ENCODE measurements at places on chromosomes 2 and 18.

GRCh38 chr2:20027260-20027677, 14.8 kb upstream of the MATN3 start:
- DNase-seq: no peak

- DNase-seq: no peak
Measured at GRCh38 chr2:79715338-79715737, 202.5 kb downstream of the CTNNA2 start.

GRCh38 chr2:133344849-133345248, 223.4 kb downstream of the NCKAP5 start:
- DNase-seq: no peak

GRCh38 chr2:77664491-77664890, 142.3 kb upstream of the LRRTM4 start:
- no peak for DNase-seq

- DNase-seq: no peak
Measured at GRCh38 chr2:191693778-191694177, 15.8 kb downstream of the NABP1 start.

DNA sequence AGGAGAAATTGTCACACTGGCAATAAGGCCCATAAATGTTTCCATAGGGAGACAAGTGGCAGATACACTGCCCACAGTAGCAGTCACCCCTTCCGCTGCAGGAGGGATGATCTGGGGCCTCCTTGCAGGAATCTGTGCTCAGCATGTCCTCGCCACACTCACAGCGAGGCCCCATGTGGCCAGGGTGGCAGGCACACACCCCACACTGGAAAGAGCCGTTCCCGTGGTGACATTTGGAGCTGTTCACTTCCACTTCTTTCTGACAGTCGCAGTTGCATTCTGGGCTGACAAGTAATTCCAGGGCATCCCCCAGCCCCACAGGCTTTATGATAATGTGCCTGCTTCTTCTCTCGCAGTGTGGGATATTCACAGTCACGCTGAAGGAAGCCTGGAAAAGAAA, 62.6 kb downstream of the ITGB6 start:
- DNase-seq: no peak

- DNase-seq: no peak
Measured at GRCh38 chr2:177419274-177419673, 26.7 kb downstream of the AGPS start.

GRCh38 chr2:144514616-144515091, 5.3 kb downstream of the ZEB2 start:
- DNase-seq: no peak

- DNase-seq: no peak
Measured at GRCh38 chr2:211800001-211800400, 738.6 kb downstream of the ERBB4 start.

GRCh38 chr2:9883897-9884296, 40.6 kb downstream of the TAF1B start:
- DNase-seq: no peak

- no peak for DNase-seq
Measured at GRCh38 chr2:214560618-214561190, 149.8 kb downstream of the VWC2L start.

- no peak for DNase-seq
Measured at GRCh38 chr18:22257022-22257543, 87.7 kb downstream of the GATA6 start.

GRCh38 chr2:71730785-71731383, 277.5 kb downstream of the DYSF start:
- DNase-seq: no peak

- DNase-seq: no peak
Measured at GRCh38 chr2:181527058-181527457, 69.9 kb downstream of the ITGA4 start.

DNA sequence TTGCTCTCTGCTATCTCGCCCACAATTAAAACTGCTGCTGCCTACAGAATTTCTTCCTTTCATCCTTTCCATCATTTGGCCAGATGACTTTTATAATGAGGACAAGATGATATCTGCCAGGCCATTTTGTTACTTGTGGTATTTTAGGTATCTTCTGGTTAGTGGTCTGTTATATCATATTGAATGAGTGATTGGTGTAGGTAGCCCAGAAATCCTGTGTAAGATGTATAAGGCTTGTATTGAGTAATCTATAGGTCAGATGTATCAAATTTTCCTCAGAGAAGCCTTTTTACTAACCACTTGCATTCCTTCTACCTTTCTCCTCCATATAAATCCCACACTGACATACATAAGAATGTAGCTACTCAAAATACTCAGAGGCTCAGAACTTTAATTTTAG, 118.3 kb downstream of the UBR3 start:
- DNase-seq: no peak

DNA sequence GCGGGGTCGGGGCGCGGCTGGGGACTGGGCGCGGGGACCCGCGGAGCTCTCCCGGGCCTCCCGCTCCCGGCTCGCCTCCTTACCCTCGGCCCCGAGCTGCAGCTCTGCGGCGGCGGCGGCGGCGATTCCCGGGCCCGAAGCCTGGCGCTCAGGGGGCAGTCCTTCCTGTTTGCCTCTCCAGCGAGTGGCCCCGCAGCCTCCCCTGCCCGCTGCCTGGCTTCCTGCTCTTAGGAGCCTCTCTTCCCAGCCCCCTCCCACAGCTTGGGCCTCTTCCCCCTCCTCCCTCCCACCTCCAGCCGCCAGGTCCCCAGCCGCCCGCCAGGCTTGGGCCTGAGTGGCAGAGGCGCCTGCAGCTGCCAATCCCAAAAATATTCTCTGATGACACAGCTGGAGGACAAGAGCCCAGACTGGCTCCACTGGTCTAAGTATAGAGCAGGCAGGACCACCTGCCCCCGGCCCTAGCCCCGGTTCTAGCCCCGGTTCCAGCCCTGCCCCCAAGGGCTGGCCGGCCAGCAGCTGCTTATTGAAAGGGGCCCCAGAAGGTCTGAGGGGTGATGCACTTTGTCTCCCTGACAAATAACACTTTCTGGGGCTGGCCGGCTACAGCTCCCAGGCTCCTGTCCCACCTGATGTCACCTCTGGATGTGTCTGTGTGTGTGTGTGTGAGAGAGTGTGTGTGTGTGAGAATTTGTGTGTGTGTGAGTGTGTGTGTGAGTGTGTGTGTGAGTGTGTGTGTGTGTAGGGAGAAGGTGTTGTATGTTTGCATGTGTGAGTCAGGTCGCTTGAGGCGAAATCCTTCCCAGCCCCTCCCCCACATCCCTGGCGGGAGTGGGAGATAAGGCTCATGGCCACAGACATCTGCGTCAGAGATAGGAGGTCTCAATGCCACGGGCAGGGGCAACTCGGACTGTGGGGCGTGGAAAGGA, at the start of gene OBSL1:
OBSL1 (minus strand) TSS at position 229 of the 926 bp plus-strand sequence. CDS start 307 bp downstream, outside the sequence.
- no peak for DNase-seq

- no peak for DNase-seq
Measured at GRCh38 chr2:232632904-232633412, 446 bp upstream of the EFHD1 start.

DNA sequence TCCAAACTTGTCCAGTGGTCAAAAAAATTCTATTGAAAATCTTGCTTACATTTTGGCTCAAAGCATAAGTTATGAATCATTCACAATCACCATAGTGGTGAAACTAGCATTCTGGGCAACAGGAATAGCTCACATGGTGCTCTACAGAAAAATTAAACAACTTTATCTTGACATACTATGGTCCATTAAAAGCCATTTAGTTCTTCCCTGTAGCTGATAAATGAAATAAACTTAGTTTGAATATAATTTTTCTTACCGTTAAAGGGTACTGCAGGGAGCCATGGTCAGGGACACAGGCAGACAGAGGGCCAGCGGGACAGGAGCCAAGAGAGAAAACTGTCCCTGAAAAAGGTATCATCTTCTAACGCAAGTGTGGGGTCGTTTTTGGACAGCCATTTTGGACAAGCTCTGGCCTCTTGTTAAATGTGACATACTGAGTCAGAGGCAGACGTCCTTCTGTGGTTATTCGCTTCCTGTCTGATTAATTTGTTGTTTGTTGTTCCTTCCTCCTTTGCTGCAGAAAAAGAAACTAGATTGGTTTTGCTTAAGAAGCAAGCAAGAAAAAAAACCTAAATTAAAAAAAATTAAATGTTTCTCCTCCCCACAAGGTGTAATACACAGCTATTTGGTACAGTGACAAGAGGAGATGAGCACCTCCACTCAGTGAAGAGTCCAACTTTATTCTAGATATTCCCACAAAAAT, at the start of gene WIPF1:
WIPF1 (minus strand) TSS at position 460 of the 703 bp plus-strand sequence. CDS start 12,231 bp downstream, outside the sequence.
- no peak for DNase-seq

DNA sequence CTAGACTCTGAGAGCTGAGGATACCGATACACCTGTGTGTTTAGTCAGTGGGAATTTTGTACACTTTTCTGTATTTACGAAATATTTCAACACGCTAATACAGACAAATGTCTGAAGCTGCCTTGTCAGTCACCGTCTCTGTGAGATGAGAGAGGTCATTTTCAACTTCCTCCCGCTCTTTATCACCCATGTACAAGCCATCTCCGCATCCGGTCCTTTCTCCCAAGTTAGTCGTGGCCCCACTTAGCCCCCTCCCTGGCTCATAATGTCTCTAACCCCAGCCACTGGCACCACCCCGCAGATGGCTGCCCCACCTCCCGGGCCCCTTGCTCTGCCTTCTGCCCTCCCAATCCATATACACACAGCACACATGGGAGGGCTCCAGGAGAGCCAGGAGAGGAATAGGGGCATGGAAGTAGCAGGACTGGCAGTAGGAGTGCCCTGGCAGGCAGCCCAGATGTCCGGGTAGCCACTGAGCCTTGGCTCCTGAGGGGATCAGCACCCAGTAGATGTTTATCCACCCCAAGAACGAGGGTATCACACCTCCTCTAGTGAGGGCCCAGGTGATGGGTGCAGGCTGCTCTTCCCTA, 2.0 kb upstream of the RUFY4 start:
- no peak for DNase-seq

DNA sequence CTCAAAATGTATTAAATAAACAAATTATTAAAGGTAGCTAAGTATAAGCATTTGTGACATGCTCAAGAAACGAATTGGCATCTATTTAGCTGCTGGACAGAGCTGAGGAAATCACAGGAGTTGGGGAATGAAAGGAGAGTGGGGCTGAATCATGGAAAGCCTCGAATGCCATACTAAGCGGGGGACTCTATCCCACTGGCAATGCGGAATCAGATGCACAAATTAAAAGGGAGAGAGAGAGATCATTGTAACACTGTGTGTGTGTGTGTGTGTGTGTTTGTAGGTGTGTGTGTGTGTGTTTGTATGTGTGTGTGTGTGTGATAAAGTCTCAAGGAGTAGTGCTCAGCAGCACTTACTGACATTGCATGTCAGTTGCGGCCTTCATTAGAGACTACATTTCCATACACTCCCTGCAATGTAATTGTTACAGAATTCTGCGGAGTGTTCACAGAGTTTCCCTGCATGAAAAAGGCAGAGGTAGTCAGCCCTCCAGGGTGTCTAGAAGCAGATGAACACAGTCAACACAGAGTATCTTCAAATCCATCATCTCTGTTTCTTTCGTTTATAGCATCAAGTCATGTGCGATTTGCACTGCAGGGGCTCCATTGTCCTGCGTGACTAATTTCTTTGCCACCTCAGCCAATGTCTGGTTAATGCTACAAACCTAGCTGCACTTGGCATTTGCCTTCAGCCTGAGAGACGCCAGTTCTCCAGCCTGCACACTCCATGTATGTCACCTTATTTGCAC, 111.7 kb upstream of the CYRIA start:
- DNase-seq: no peak
